ENCODE measurements at places on chromosomes 2 and 18.

GRCh38 chr2:233964581-233964980 lies 47.4 kb downstream of the TRPM8 start:
- DNase-seq: no peak

GRCh38 chr2:179031731-179032408 lies 18.1 kb downstream of the CCDC141 start:
- no peak for DNase-seq

GRCh38 chr2:10229462-10230099 lies 73.1 kb upstream of the HPCAL1 start:
- no peak for DNase-seq

GRCh38 chr2:222242532-222242931 lies 56.3 kb downstream of the PAX3 start:
- no peak for DNase-seq
